Coronary artery (tissue), 2 donors: ENCODE measurements at places on chromosomes 2 and 18.

GRCh38 chr2:83851066-83851465 lies 608.0 kb downstream of the SUCLG1 start:
- no peak for DNase-seq

DNA sequence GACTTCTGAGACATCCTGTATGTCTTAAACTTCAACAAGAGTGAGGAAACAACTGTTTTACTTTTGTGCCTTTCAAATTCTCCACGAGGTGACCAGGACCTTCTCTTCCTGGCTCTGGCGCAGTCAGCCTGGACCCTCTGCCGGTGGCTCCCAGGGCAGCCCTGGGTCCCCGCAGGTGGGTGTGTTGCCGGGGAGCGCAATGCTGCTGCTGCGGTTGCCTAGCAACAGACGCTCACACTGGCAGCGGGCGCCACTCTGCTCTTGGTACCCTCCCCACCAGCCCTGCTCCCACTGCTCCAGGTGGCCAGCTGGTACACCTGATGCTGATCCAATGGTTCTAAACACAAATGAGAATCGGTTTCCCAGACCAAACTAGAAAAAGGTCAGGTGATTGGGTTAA lies 58.7 kb downstream of the GNAL start:
- no peak for DNase-seq

DNA sequence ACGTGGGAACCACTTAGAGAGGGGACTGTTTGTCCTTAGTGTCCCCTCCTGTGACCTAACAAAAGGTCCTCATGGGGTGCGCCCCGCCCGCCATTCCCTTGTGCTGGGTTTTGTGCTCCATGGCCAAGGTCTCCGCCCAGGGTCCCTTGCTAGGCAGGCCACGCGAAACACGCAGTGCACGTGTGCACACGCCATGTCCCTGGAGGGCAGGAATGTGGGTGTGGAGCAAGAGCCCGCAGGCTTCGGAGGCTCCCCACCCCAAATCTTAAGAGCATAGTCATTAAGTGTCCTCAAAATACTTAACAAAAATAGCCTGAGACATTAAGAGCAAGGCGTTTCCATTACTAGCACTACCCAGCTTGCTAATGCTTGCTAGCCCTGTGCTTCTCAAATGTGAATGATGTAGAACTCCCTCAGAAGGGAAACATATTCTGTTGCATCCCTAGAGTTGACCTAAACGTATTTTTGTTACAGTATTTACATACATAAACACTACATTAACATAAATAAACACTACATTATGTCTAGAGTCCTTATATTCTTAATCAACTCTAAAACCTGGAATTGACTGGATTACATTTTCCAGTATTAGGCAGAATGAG lies 117.6 kb upstream of the APCDD1 start:
- no peak for DNase-seq

- no peak for DNase-seq
These were observed 22.8 kb upstream of the VPS4B start for GRCh38 chr18:63445037-63445436.

DNA sequence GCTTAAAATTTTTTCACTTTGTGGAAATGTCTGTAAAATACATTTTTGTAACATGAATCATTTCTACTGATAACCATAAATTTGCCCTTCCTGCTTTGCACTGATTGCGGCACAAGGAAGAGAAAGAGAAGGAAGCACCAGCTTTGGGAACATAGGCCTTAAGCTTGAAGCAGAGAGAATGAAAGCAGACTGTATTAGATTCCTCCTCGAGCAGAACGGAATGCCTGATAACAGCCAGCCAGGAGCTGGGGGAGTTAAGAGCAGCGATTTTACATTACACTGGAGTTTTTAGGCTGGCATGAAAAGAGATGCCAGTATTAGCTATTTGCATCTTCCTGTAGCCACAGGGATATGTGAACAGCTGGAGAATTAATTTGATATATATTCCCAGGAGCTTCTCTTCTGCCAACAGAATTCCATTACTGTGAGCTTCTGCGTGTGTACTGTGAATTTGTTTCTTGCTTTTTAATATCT lies 33.5 kb downstream of the CRIM1 start:
- DNase-seq = no peak

GRCh38 chr2:176461809-176462670 lies 192.8 kb downstream of the MTX2 start:
- DNase-seq = no peak
